ENCODE measurements at places on chromosomes 3 and 15. TPM values are rescaled to one million over a fixed set of nuclear protein-coding genes. Genes with fewer than 3 reads are reported as not detected.

The CPEB1 gene
- not detected for total RNA-seq

The HACD3 gene
- 16.5 TPM for total RNA-seq

The CCR8 gene
- total RNA-seq = 87.2 TPM

The IP6K2 gene
- total RNA-seq = 107 TPM

The TMEM108 gene
- not detected for total RNA-seq

The ATP13A5 gene
- not detected for total RNA-seq

The SLC22A13 gene
- 0.76 TPM for total RNA-seq

The FAM43A gene
- total RNA-seq = 4.8 TPM

The ITGA11 gene
- not detected for total RNA-seq

The GXYLT2 gene
- total RNA-seq = 0.25 TPM

The GABRR3 gene
- total RNA-seq = not detected

The DISP2 gene
- 0.22 TPM for total RNA-seq

The MKRN2OS gene
- not detected for total RNA-seq

The DNAJA4 gene
- 33.2 TPM for total RNA-seq

The ANKRD34C gene
- not detected for total RNA-seq

The GHRL gene
- 1.1 TPM for total RNA-seq

The EIF1B gene
- 76.4 TPM for total RNA-seq

The PLSCR2 gene
- total RNA-seq = not detected

The MBD4 gene
- 44.6 TPM for total RNA-seq

The CLASP2 gene
- total RNA-seq = 65.9 TPM

The FHIT gene
- total RNA-seq = 120 TPM

The DAZL gene
- not detected for total RNA-seq

The CELSR3 gene
- total RNA-seq = 8.8 TPM

The CSPG4 gene
- not detected for total RNA-seq

The AMT gene
- total RNA-seq = 13.3 TPM

The RBPMS2 gene
- total RNA-seq = 0.37 TPM

The IRAK2 gene
- 3.6 TPM for total RNA-seq

The DNAH12 gene
- 0.22 TPM for total RNA-seq

The ARL6 gene
- total RNA-seq = 1.7 TPM

The HYKK gene
- 1.6 TPM for total RNA-seq

The SLC6A20 gene
- not detected for total RNA-seq

The CHRD gene
- total RNA-seq = not detected

The ARL14 gene
- total RNA-seq = not detected

The FES gene
- 3.8 TPM for total RNA-seq

The RPL4 gene
- 2,089 TPM for total RNA-seq

The TEX55 gene
- total RNA-seq = not detected

The DLL4 gene
- total RNA-seq = not detected

The ITIH1 gene
- not detected for total RNA-seq

The TRIM71 gene
- 0.47 TPM for total RNA-seq

The INTS14 gene
- total RNA-seq = 22.7 TPM

The CCR3 gene
- total RNA-seq = 6.0 TPM

The ANXA2 gene
- 261 TPM for total RNA-seq

The ASB14 gene
- not detected for total RNA-seq

The MAPKAPK3 gene
- total RNA-seq = 42.9 TPM
